ENCODE measurements at places on chromosomes 2 and 18.

DNA sequence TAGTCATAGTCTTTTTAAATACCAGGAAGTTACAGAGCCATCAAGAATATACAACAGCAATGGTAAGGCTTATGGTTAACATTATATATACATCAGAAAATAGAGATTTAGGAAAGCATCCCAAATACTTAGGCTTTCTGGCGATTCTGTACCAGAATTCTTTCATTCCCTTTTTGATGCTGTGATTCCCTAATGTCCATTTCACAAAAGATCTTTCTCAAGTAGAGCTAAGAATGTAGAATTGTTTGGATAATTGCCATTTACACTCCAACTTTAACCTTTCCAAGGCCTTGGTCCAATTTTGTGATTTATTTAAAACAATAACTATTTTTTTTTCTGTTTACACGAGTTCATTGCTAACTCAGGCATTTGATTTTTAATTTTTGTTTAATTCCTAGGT lies 422.2 kb downstream of the MTX2 start:
- no peak for DNase-seq

DNA sequence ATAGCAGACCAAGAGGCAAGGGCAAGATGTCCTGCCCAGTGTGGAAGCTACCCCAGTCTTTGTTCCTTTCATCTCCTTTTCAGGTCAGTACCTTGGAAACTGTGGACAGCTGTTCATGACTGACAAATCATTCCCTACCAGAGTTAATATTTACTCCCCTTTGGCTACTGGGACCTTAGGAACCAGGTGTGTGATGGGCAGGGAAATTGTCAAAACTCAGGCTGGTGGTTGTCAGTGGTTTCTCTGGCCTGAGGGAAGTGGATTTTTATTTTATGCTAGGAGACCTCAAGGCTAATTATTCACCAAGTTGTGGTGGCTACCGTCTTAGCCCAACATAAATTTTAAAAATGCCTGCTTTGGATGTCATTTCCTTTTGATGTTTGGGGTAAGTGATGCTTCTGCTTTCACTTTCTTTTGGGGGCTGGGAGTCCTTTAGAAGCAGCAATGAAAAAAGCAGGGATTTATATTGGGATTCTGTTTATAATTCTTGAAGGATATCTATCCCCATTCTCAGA lies 119.3 kb downstream of the SETBP1 start:
- no peak for DNase-seq

DNA sequence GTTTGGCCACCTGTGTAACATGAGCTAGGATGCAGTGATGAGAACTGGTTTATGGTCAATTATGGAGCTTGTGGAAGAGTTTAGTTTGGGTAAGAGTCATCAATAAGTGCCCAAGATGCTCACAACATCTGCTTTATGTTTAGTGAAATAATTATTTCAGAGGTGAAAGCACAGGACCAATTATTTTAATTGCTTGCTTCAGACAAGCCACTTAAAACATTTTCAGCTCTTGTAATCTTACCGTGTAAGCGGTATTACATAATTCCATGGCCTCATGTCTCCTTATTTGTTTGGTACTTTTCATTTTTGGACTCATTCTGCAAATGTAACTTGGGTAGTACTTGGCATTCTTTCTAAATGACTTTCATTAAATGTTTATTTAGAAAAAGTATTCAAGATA lies 5.4 kb downstream of the B3GNT2 start:
- DNase-seq: no peak

DNA sequence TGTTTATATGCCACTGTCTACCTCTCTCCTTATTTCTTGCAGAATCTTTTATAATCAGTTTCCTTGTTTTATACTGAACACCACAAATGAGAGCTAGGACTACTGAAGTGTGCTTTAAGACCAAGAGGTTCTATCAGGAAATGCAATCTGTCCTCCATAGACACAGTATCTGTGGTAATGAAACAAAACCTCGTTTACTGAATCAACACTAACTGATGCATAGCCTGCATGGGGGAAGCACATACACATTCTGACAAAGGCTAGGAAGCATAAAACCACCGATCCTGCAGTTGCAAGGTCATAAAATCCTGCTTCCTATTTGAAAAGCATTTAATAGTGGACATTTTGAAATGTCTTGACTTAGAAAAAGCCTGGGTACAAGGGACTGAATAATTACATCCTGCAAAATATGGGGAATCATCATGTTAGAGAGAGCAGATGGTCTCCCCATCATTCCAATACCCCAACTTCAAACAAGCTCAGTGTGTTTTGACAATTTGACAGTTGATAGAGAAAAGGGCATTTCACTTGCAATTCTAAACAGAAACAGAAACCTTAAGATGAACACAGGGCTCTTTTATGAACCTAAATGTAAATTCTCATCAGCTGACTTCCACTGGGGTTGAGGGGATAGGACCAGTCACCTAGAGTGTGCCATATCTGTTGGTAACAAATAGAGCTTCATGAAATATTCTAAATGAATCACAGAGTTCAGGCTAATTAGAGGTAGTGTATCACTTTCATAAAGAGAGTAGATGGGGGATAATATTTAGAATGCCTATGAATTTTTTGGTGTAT lies 1845.6 kb upstream of the PIK3C3 start:
- DNase-seq: no peak

Measured in epithelial cell of proximal tubule (primary cell).